Sigmoid colon (tissue), 7 donors: ENCODE measurements at places on chromosomes 6 and 20. TPM values are rescaled to one million over a fixed set of nuclear protein-coding genes. Genes with fewer than 3 reads are reported as not detected.

DNA sequence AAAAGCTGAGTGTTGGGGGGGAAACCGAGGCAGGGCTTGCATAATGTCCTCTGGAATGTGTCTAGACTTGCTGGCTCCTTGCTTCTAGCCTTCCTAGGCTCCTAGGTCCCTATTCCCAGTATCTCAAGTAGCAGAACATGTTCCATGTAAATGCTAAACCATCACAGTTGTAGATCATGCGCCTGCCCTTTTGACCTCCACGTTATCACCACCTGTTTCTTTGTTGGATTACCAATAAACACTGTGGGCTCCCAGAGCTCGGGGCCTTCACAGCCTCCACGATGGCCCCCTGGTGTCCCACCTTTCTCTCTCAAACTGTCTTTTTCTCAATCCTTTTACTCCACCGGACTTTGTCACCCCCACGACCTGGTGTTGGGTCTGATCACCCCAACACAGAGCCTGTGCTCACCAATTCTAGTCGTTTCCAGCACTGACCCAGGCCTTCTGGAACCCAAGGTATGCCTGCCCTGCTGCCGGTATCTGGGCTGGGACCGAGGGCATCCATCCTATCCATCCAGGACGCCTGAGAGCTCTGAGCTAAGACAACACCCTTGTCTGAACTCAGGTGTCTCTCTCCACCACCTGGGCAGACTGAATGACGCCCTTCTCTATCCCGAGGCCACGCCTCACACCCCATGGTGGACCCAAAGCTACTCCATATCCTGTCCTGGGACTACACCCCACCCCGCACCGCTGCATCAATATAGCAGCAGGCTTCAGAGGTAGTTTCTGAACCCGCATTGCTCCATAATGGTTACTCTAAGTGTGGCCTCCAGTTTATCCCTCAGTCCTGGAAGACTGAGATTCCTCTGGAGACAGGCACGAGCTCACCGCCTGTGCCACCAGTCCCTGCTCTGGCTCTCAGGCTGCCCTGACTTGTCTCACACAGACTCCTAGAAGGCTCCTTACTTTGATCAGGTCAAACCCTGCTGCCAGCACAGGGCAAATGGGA, 9.3 kb upstream of the PRR18 start:
- DNase-seq = no peak

- DNase-seq = no peak
These were observed 237.4 kb downstream of the PTPRK start for GRCh38 chr6:128282961-128283360.

TTLL9 gene
- not detected for total RNA-seq

DNA sequence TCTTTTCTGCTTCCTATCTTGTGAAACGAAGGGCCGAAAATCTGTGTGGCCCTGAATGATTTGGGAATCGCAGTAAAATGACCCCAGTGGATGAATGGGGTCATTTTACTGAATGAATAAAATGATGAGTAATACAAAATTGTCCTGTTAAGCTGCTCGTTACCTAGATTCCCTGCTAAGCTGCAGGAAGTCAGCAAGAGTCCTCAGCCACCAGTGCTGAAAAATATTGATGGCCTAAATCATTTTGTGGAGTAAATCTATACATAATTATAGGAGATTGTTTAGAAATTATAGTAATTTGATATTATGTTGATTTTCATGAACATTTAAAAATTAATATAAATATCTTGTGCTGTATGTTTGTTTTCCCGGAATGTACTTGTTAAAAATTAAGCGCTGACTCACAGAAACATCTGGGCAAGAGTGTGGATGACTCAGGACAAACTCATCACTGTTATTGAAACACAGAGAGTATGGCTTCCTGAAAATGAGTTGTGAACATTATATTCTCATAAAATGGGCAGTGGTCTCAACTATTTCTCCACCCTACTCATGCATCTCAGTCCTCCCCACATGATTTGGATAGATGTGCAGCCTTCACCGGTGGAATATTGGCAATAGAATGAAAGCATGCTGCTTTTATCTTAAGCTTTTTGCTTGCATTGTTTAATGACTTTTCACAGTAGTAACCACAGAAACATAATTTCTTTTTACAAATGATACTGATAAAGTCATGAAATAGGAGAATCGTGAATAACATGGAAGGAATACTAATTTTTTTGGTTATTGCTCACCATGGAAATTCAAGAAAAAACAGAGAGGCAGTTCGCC, 36.2 kb upstream of the RGS17 start:
- DNase-seq = no peak

MDFI gene
- total RNA-seq = 8.6 TPM
